ENCODE measurements at places on chromosomes 7 and 10.

DNA sequence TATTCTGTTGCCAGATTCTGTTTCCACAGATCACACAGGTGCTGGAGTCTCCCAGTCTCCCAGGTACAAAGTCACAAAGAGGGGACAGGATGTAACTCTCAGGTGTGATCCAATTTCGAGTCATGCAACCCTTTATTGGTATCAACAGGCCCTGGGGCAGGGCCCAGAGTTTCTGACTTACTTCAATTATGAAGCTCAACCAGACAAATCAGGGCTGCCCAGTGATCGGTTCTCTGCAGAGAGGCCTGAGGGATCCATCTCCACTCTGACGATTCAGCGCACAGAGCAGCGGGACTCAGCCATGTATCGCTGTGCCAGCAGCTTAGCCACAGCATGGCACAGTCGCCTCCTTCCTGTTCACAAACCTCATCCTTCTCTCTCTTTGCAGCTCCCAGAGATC, 237.5 kb upstream of the PRSS1 start:
- DNase-seq = no peak

- no peak for DNase-seq
These were observed 122.3 kb downstream of the JMJD1C start for GRCh38 chr10:63343476-63343875.

DNA sequence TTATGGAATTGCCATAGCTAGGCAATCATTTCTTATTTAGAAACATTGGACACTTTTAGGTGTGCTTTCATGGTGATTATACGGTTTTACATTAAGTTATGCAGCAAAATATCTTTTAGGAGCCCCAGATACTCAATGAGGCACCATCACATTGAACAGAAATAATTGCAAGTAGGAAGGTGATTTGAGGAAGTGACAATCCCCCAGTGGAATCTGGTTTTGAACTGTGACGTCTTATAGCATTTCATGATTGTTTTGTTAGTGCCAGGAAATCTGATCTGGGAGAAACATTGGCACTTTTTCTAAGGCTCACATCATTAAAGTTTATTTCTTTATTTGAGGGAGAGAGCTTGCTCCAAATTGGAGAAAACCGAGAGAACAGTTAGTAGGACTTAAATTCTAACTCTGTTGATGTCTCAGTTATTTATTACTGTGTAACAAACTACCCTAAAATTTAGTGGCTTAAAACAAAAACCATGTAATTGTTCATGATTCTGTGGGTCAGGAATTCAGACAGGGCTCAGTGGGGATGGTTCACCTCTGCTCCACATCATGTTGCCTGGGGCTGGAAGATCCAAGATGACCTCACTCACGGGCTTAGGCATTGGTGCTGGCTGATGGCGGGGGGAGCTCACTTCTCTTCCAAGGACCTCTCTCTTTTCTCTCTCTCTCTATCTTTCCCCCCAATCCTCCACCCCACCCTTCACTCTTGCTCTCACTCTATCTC, 78.2 kb upstream of the STEAP1B start:
- no peak for DNase-seq

DNA sequence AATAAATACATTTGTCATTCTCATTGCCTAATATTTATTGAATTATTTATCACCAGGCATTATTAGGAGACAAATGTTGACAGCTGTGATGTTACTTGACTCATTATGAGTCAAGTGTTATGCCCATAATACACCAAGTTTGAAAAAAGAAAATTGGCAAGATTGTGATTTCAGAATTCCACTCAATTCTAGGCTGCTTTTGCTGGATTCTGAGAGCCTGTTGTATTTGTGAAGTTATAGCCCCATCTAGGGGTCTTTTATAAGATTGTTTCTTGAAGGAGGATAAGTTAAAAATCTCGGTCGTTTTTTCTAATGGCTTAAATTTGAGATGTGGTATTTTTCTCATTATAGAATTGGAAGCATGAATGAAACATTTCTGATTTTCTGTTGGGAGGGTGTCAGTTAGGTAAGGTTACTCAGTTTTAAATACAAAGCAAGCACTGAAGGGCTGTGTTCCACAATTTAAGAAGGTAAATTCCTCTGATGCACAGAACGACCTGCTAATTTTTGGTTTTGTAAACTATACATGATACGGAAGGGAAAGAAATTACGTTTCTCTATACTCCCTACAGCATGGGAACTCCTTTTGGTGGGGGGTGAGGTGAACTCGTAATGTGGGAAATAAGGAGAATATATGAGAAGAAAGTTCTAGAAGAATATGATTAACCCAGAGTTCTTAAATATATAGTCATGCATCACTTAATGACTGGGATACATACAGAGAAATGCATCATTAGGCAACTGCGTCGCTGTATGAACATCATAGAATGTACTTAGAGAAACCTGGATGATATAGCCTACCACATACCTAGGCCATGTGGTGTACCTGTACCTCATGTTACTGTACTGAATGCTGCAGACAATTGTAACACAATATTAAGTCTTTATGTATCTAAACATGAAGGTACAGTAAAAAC, 2.6 kb downstream of the STK31 start:
- peak; percentile 63 for DNase-seq

GRCh38 chr10:20180766-20181165, 364.5 kb downstream of the PLXDC2 start:
- no peak for DNase-seq

DNA sequence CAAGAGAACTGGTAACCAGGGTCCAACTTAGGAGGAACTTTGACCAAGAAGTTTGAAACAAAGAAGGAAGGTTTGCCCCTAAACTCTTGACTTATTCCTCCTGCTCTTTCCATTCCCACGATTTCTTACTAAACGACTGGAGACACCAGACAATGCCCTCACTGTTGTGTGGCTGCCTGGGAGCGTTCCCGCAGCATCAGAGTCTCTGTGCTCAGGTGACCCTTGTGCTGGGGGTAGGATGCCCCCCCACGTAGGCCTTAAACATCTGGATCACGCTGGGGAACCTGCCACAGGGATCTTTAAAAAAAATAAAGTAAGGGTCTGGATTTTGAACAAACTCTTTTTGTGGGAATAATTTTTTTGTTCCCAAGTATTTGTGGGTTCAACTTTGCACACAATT, 30.1 kb upstream of the CTBP2 start:
- no peak for DNase-seq

DNA sequence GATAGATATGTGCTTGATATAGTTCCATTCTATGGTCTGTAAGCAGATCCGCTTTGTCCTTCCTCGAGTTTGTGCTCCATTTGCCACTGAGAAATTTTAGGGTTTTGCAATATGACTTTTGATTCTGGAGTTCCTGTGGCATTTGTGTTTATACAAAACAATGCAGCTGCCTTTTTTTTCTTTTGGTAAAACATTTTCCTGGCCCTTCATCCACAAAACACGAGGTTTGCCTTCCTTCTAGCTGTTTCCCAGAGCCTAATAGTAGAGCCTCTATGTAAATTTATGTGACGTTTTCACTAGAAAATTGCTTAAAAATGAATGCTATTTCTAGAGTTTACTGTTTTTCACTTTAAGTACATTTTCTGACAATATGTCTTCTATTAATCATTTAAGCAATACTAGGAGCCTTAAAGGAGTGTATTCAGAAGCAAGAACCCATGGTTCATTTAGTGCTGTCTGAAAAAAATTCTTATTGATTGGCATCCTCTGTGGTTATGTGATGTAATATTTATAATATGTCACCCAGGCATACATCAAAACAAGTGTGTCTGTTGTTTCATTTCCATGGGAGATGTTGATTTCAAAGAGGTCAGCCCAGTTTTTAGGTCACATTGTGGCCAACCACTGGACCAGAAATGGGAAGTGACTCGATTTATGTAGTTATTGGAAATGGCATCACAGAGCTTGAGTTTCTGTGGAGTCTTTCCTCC, 618.3 kb downstream of the LRMDA start:
- no peak for DNase-seq

GRCh38 chr7:13278020-13278419, 590.6 kb downstream of the ARL4A start:
- no peak for DNase-seq

DNA sequence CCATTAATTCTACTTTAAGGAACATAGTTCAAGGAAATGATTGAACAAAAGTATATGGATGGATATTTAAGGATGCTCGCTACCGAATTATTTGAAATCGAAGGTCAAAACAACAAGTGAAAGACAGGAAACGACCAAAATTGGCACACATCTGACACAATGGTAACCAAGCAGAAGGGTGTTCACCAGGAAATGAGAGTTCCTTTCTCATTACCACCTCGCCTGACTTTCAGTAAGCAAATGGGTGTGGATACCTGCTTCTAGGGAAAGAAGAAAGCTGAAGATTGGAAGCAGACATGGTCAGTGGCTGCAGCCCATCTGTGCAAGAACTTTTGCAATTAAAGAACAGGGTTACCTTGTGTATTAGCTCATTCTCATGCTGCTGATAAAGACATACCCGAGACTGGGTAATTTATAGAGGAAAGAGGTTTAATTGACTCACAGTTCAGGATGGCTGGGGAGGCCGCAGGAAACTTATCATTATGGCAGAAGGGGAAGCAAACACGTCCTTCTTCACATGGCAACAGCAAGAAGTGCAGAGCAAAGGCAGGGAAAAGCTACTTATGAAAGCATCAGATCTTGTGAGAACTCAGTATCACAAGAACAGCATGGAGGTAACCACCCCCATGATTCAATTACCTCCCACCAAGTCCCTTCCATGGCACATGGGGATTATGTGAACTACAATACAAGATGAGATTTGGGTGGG, 6.2 kb upstream of the TMEM273 start:
- DNase-seq = no peak

GRCh38 chr10:42783181-42783549, 570 bp downstream of the BMS1 start:
- DNase-seq = peak; percentile 75

GRCh38 chr7:44236333-44236728, 35.6 kb downstream of the YKT6 start:
- DNase-seq = no peak

DNA sequence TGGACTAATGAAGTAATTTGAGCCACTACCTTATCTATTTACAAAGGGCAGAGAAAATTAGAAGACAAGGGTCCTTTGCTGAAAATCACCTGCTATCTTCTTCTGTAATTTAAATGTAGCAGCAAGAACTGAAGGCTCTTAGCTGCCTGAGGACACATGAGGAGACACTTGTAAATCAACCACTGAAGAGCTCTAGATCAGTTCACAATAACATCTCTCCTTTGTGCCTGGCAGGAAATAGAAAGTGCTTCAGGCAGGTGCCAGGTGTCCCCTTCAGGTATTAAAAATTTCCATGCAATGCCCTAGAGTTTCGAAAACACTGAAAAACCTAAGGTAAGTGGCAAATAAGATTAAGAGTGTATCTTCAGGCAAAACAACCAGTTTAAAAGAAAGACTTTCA, 474.6 kb downstream of the GRM8 start:
- peak; percentile 97 for DNase-seq

DNA sequence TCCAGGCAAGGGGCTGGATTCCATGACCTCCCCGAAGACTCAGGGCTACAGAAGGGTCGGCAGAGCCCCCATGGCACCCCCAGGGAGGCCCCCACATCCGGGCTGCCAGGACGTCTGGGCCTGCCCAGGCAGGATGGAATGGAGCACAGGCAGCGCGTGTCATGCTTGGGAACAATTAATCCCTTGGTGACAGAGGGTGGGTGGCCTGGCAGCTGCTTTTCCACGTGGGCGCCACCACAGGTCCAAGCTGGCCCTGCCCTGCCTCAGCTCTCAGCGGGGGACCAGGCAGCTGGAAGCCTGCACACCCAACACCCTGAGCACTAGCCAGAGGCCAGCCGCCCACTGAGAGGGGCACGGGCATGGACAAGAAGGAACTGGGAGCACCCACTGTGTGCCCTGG, 11.4 kb downstream of the ELN start:
- DNase-seq = peak; percentile 41

DNA sequence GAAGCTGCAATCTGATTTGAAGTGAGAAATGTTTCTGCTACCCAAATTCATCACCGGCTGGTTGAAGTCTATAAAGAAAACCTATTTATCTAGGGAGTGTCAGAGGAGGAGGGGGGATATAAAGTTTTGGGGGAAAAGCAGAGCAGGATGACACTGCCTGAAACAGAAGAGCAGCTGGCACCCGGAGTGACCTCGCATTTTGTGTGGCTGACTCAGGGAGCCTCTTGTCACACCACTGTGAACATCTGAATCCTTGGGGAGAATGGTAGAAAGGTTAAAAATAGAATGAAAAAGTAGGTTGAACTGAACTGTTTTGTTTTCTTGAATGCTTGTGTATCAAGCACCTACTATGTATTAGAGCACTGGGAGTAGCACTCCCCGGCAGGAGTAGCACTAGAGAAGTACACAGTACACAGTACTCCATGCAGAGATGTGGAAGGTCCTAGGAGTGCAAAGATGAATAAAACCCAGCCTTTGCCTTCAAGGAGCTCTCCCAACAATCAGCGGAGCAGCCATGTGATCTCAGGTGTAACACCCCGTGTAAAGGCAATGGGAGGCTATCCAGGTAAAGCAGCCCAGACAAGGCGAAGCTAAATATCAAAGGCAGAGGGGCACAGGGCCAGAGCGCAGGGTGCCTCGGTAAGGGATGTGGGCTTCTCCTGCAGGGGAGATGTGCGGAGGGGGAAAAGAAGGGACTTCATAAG, 13.5 kb downstream of the CRTAC1 start:
- DNase-seq = no peak

DNA sequence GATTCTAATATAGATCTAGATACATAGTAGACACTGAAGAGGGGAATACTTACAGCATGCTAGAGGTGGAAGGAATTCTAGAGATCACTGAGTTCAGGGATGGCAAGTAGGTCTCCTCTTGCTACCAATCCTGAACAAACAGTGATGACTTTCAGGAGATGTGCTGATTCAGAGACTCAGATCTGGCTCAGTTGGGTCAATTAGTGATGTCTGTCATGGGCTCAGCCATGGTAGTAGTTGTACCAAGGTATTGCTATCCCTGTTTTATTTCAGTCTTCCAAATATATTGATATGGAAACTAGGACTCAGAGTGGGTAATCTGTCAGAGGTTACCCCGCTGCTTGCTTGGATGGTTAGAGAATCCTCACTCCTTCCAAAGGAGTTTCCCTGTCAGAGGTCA, 38.5 kb downstream of the UNC5B start:
- no peak for DNase-seq

DNA sequence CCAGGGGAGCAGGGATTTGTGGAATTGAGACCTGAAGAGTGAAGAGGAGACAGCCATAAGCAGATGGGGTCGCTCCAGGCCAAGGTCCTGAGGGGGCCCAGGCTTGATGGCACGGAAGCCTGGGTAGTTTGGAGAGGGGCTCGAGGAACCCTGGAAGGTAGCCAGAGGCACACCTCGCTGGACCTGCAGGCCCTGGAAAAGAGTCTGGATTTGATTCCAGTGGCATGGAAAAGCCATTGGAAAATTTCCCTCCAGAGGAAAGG, 31.8 kb downstream of the CXCL12 start:
- DNase-seq = no peak

DNA sequence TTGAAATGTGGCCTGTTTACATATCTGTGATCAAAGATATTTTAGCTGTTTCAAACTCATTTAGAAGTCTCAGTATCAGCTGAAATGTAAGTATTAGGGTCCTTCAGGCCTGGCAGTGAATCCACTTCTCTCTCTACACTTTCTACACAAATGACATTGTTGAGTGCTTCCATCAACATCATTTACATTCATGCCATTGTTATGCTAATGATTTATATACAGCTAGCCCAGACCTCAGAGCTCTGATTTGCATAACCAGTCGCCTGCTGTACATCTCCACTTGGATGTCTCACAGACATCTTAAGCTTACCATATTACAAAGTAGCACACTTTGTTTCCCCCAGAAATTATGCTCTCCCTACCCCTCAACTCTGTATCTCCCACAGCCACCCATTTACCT, 71.6 kb downstream of the GSDME start:
- no peak for DNase-seq

- DNase-seq = no peak
These were observed 34.3 kb upstream of the HHEX start for GRCh38 chr10:92655426-92655825.

- DNase-seq = no peak
These were observed 103.0 kb downstream of the JCAD start for GRCh38 chr10:29956335-29956924.
